Stimulated activated CD8-positive, alpha-beta memory T cell treated with anti-CD3 and anti-CD28 coated beads, Interleukin-7, amount 100 ng/mL, for 24 hours (primary cell): ENCODE measurements at places on chromosomes 12 and 14.

DNA sequence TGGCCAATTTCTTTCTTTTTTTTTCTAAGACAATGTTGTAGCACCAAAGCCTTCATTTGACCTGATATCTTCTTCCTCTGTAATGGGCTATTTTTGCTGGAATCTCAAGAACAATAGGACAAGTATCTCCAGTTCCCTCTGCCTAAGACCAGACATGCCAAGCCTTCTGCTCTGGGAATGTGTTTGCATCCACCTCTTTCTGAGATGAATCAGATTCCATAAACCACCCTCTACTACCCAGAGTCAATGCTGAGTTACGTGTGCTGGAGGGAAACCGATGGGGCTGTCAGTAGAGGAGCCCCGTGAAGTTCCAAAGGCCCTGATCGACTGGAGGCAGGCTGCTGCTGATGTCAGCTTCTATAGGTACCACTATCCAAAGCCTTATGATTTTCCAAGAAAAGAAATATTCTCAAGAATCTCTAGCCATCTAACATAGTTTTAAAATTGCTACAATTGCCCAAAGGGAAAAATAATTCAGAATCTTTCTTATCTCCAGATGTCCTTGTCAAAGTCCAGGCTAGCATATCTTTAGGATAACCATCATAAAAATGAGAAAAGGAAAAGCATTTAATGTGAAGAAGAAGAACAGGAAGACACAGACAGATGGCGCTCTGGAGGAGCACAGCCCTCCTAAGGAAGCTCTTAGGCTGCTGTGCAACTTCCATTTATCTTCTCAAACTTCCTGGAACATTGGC, 101.9 kb downstream of the SLC8A3 start:
- no peak for DNase-seq

- no peak for DNase-seq
These were observed 28.9 kb downstream of the DNAH10 start for GRCh38 chr12:123790905-123791467.

GRCh38 chr12:79012636-79013035, 148.1 kb downstream of the SYT1 start:
- no peak for DNase-seq

GRCh38 chr14:30698463-30698862, 76.3 kb downstream of the SCFD1 start:
- DNase-seq = no peak

DNA sequence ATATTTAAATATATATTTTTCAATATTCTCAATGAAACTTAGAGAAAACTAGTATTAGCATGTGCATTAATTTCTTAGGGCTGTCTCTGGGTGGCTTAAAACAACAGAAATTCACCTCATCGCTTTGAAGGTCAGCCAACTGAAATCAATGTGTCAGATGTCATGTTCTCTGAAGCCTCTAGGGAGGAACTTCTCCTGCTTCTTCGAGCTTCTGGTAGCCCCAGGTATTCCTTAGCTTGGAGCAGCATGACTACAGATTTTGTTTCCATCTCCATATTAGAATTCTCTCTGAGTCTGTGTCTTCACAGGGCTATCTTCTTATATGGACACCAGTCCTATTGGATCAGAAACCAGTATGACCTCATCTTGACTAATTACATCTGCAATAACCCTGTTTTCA, 221.5 kb downstream of the PDZRN4 start:
- no peak for DNase-seq

DNA sequence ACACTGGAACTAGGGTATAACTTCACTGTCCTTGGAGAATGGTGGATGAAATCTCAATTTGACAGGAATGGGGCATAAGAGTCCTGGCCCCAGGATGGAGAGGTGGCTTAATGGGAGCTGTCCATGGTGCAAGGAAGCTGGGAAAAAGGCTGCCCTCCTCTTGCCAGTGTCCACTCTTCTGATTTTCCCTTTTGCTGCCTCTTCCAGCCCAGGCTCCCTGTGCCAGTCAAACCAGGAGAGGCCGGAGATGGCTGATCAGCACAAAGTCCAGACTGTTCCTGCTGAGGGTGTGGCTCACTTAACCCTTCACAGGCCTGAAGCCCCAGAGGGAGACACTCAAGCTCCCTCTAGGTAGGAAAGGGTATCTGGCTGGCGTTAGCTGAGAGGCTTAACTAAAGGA, at the start of gene MYO1A:
Gene MYO1A, minus strand, starts transcription at position 240 of the 400 bp plus-strand sequence. CDS start 1,806 bp downstream, outside the sequence.
- DNase-seq = no peak

DNA sequence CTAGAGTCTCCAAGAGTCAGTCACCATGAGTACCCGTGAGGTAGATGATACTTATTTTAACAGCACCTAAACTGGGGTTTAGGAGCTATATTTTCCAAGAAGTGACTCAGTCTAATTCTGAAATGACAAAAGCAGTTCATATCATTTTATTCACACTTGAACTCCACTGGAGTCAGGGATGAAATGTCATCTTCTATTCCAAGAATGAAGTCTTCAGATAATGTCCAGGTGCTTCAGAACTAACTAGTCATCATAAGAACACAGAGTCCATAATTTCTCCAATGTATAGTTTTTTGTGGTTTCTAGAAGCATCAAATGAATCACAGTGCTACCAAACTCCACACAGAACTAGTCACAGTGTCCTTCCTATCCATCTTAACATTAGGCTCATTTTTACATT, 13.3 kb downstream of the DNM1L start:
- no peak for DNase-seq

DNA sequence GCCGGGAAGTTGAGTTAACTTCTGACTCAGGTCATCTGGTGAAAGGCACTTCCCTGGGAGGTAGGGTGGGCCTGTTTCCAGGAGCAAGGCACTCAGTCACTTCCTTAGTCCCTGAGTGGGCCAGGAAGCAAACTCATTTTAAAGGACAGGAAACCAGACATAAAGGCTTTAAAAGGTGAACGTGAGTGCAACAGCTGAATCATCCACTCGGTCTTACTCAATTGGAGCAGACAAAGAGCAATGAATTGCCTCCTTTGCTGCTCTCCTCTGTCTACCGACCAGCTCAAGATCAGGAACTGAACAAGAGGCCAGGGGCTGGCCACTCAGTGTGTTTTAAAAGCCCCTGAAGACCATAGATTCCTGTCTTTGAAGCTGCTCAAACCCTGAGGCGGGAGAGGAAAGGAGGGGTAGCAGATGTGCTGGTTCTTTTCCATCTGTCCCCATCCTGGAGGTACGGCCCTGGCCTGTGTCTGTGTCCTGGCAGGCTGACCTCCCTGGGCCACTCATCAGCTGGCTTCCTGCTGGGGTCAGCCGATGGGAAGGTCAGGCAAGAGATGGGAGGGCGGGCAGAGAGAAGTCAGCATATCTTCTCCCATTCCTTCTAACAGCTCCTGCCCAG, 148.9 kb downstream of the PPM1H start:
- no peak for DNase-seq

GRCh38 chr12:64103825-64104740, 118.0 kb downstream of the KICS2 start:
- no peak for DNase-seq

DNA sequence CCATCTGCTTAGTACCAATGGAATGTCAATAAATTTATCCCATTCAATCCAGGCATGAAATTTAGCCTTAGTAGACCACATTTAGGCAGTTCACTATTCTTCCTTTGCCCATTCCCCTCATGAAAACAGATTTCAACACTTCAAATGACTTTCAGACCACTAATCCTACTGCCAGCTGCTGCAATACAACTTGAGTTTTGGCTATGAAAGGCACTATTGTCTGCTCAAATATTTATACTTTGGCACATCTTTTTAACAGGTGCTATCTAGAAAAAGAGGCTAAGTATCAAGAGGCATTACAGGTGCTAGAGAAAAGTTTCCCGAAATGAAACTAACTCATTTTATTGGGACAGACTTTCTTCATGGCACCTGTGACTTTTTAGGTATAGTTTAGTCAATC, 499.8 kb downstream of the C12orf50 start:
- no peak for DNase-seq

DNA sequence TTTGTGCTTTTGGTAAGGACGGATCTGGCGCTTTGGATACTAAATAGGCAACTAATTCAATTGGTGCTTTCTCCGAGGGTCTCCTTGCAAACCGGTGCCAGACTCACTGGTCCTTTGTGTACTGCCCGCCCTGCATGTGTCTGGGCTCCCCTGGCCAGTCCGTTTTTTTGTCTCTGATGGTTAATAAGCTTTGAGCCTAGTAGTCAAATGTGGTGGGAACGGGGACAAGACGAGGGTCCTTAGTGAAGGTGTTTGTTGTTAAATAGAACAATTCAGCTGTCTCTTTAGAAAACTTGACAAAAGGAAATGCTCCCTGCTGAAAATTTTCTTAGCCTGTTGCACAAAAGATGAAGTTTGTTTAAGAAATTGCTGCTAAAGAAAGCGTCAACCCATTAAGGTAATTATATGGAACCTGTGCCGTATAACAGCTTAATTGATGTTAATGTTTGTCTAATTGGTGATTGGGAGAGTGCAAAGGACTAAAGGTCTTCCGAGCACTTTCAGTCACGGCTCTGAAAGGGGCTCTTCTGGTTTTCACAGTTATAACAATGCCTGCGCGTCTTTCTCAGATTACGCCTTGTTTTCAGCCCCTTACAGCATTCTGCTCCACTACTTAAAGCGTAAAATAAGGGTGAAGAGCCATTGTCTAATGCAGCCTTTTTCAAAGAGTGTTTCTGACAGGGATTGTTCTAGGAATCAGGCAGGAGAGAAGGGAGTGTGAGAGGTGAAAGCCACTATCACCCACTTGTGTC, 537.4 kb downstream of the PRKD1 start:
- DNase-seq = no peak

DNA sequence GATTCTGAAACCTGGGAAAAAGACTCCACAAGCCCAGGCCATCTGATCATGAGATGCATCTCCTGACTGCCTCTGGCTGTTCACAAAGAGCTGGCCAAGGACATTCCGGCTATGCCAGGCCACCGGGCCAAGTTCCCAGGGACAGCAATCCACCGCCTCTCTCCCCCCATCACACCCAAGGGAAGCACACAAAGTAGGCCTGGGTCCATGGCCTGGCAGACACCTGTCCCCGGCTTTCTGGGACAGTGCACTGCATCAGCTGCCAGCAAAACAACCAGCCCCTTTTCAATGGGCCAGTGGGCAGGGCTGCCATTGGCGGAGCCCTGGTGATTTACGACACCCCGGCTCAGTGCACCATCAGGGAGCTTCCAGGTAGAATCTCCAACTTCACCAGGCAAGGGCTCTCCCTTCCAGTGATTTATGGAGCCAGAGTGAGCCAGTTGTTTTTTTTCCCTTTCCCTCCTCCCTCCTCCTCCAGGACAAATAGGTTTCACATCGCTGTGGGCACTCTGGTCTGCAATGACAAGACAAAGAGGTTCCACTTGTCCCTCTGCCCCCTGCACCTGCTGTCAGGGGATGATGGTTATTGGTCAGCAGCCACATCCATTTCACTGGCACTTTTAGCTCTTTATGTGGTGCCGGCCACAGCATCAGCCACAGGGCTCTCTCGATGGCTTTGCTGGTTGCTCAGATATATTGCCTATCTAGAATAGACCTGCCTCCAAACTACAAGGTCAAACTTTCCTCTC, 149.6 kb downstream of the SLC38A6 start:
- no peak for DNase-seq

- DNase-seq = no peak
These were observed 2.1 kb upstream of the NDRG2 start for GRCh38 chr14:21026988-21027315.

DNA sequence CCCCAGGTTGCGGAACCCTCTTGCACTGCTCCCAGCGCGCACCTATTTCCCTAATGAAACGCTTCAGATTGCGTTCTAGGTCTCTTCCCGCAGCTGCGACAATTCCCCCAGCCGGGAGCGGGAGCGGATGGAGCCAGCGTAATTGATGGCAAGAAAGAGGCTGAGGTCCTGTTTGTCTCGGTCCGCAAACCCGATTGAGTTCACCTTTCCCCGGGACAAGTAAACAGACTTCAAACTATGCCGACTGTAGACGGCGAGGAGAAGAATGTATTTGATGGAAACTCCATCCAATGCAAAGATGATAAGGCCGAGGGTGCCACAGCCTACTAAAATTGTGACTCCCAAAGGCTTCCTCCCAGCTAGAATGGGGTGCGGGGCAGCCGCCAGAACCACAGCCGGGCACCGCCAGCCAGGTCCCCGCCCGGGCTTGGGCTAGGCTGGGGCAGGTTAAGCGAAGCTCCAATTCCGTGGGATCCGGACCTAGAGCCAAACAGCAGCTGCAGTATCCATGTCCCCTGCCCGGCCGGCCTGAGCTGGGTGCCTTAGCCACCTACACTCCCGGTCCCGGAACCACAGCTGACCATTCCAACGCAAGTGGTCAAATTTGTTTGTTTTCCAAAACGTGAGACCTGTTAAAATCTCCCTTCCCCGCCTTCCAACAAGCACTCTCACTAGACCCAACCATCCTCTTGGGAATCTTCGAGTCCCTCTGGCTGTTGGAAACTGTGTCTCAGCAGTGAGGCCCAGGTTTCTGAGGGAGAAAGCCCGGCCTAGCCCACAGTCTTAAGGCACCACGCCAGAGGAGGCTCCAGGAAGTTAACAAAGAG, 5.5 kb downstream of the NKX2-1 start:
- DNase-seq = no peak

GRCh38 chr12:30977537-30978349, 51.2 kb downstream of the TSPAN11 start:
- no peak for DNase-seq

GRCh38 chr12:75661908-75662307, 150.5 kb upstream of the KRR1 start:
- DNase-seq = no peak

GRCh38 chr12:82765971-82766705, 79.4 kb downstream of the TMTC2 start:
- DNase-seq = no peak

- DNase-seq = no peak
These were observed 814.9 kb downstream of the LRFN5 start for GRCh38 chr14:42421377-42422078.

- DNase-seq = no peak
These were observed 56.2 kb downstream of the PHETA1 start for GRCh38 chr12:111312708-111313107.
